Adipose tissue (tissue), 3 donors: ENCODE measurements at places on chromosomes 6 and 20. TPM values are rescaled to one million over a fixed set of nuclear protein-coding genes. Genes with fewer than 3 reads are reported as not detected.

Gene TFAP2D
- not detected for polyA plus RNA-seq

Gene FOXC1
- 5.5 TPM for polyA plus RNA-seq

Gene EYA2
- polyA plus RNA-seq: 7.9 TPM

Gene CDKAL1
- polyA plus RNA-seq: 3.6 TPM

Gene GLP1R
- 0.04 TPM for polyA plus RNA-seq

Gene BMP7
- 0.41 TPM for polyA plus RNA-seq

Gene HDGFL1
- polyA plus RNA-seq: not detected

Gene VSTM2L
- 0.78 TPM for polyA plus RNA-seq

Gene ASF1A
- polyA plus RNA-seq: 8.9 TPM

Gene MCM3
- 20.7 TPM for polyA plus RNA-seq

Gene UTRN
- polyA plus RNA-seq: 38.5 TPM

Gene VNN1
- 0.28 TPM for polyA plus RNA-seq

Gene RIPOR3
- 5.3 TPM for polyA plus RNA-seq

Gene SPATS1
- not detected for polyA plus RNA-seq

Gene SFTA2
- not detected for polyA plus RNA-seq

Gene ESR1
- 3.3 TPM for polyA plus RNA-seq

Gene PHACTR2
- 1.6 TPM for polyA plus RNA-seq

Gene ARHGAP40
- not detected for polyA plus RNA-seq

Gene TGM3
- not detected for polyA plus RNA-seq

Gene TLDC2
- polyA plus RNA-seq: 0.10 TPM

Gene DEFB127
- not detected for polyA plus RNA-seq

Gene TMEM244
- not detected for polyA plus RNA-seq

Gene HLA-G
- 0.07 TPM for polyA plus RNA-seq

Gene ZC2HC1B
- polyA plus RNA-seq: not detected

Gene GHRH
- polyA plus RNA-seq: not detected

Gene RAET1G
- 0.16 TPM for polyA plus RNA-seq

Gene AKAP12
- polyA plus RNA-seq: 56.7 TPM

Gene SLC22A16
- 0.08 TPM for polyA plus RNA-seq

Gene C20orf144
- 0.11 TPM for polyA plus RNA-seq

Gene NRSN1
- polyA plus RNA-seq: 0.06 TPM

Gene BLCAP
- polyA plus RNA-seq: 86.8 TPM

Gene SAMD10
- 2.7 TPM for polyA plus RNA-seq

Gene TAAR8
- not detected for polyA plus RNA-seq

Gene SLC35D3
- 0.06 TPM for polyA plus RNA-seq

Gene B3GALT4
- 4.0 TPM for polyA plus RNA-seq
